ENCODE measurements at places on chromosomes 7 and 10.

GRCh38 chr7:99139036-99139435, 4.9 kb downstream of the SMURF1 start:
- no peak overlapping the region for H3K4me3 ChIP-seq
- peaks cover 44% of the 10 kb centered on the region for H3K4me1 ChIP-seq
- DNase-seq: no peak
- no peaks in the 10 kb centered on the region for H3K36me3 ChIP-seq
- no peak overlapping the region for H3K27ac ChIP-seq

- H3K27ac ChIP-seq: no peak overlapping the region
- H3K27me3 ChIP-seq: no peaks in the 10 kb centered on the region
- DNase-seq: no peak
- no peak overlapping the region for H3K4me3 ChIP-seq
Measured at GRCh38 chr7:151320263-151320845, 21.3 kb upstream of the NUB1 start.

DNA sequence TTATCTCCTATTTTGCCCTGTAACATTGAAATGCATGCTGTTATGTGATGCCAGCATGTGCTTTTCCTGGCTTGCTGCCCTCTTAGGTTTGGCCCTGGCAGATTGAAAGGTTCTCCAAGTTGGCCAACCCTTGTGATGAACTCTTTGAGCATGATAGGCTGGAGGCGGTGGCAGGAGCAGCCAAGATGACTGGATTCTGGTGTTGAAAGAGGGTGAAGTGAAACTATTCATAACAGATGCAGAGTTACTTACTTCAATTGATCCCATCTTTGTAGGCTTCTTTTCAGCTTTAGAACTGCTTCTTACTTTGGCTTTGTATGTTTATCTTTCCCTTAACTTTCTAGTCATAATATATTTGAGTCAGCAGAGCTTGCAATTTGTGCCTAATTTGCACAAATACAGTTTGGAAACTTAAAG, 57.6 kb downstream of the BICC1 start:
- H3K27me3 ChIP-seq: no peaks in the 10 kb centered on the region
- no peak for DNase-seq
- H3K4me1 ChIP-seq: no peaks in the 10 kb centered on the region
- H3K4me3 ChIP-seq: no peak overlapping the region
- no peak overlapping the region for H3K27ac ChIP-seq

DNA sequence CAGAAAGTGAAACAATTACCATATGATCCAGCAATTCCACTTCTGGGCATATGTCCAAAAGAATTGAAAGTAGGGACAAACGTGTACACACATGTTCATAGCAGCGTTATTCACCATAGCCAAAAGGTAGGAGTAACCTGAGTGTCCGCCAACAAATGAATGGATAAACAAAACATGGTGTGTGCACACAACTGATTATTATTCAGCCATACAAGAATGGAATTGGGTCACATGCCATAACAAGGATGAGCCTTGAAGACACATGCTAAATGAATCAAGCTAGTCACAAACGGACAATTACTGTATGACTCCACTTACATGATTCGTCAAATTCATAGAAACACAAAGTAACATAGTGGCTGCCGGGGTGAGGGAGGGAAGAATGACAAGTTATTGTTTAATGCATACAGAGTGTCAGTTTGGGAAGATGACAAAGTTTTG, 4.1 kb upstream of the OIT3 start:
- no peaks in the 10 kb centered on the region for H3K27me3 ChIP-seq
- DNase-seq: peak; percentile 9
- H3K4me1 ChIP-seq: peaks cover 16% of the 10 kb centered on the region

DNA sequence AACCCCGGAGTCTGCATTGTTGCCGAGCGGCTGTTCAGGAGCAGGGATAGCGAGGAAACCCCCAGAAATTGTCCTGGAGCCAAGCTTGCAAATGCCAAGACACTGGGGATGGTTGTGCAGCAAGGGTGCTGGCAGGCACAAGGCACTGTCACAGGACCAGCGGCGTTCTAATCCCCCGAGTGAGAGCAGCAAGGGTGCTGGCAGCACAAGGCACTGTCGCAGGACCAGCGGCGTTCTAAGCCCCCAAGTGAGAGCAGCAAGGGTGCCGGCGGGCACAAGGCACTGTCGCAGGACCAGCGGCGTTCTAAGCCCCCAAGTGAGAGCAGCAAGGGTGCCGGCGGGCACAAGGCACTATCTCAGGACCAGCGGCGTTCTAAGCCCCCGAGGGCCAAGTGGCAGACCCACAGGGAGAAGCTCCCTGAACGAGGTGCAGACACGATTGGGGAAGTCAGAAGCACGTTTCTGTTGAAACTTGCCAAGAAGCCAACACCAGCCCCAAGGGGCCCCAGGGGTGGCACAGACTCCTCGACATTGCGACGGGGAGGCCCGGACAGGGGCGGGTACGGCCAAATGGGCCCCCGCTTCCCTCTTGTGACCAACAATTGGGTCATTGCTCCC, 40.4 kb upstream of the INPP5A start:
- H3K4me3 ChIP-seq: no peak overlapping the region
- no peaks in the 10 kb centered on the region for H3K36me3 ChIP-seq
- peaks cover 3% of the 10 kb centered on the region for H3K27me3 ChIP-seq
- H3K27ac ChIP-seq: no peak overlapping the region

DNA sequence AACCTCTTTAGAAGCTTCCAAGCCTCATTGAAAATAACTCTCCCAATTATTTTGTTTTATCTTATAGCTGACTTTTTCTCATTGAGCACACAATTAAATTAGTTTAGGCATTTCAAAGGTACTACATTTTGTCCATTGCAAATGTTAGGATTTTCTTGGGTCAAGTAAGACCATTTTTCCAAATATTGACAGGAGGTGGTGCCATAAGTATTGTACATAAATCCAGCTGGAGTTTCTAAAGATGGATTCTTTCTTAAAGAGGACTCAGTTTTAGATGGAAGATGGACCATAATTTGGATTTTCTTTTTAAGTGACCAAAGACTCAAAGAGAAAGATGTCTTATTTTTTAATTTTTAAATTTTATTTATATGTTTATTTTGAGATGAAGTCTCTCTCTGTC, 12.3 kb upstream of the OPN4 start:
- H3K36me3 ChIP-seq: no peaks in the 10 kb centered on the region
- no peaks in the 10 kb centered on the region for H3K27me3 ChIP-seq
- DNase-seq: no peak

DNA sequence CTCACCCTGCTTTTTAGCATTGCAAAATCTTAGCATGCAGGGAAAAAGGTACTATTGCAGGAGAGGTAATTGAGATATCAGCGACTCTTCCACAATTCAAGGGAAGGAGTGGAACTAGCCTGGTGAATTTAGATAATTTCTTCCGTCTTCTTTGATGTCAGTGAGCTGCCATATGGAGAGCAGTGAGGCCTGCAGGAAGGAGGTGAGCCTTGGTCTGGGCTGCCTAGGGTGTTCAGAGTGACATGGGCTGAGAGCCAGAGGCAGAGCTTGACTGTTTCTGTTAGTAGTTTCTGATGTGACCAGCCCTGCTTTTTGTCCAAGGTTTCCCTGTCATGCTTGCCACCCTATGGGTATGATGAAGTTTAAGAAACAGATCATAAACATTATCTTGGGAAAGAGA, 28.6 kb downstream of the KAT6B start:
- H3K4me3 ChIP-seq: peak overlapping the region; percentile 4
- peak; percentile 33 for DNase-seq
- H3K27ac ChIP-seq: peak overlapping the region; percentile 54
- no peaks in the 10 kb centered on the region for H3K27me3 ChIP-seq
- no peaks in the 10 kb centered on the region for H3K36me3 ChIP-seq

- H3K27me3 ChIP-seq: peaks cover 7% of the 10 kb centered on the region
- H3K4me1 ChIP-seq: no peaks in the 10 kb centered on the region
- H3K36me3 ChIP-seq: no peaks in the 10 kb centered on the region
Measured at GRCh38 chr7:151905353-151905752, 28.4 kb upstream of the PRKAG2 start.

All from A673 (cell line).